B cell (primary cell): ENCODE measurements at places on chromosomes 2 and 18. TPM values are rescaled to one million over a fixed set of nuclear protein-coding genes. Genes with fewer than 3 reads are reported as not detected.

Gene NRP2
- 4.4 and 6.8 TPM in 2 replicates for total RNA-seq

Gene CABLES1
- 56.3 and 73.1 TPM in 2 replicates for total RNA-seq

Gene FABP1
- total RNA-seq: not detected in 2 replicates

Gene CLEC4F
- not detected in 2 replicates for total RNA-seq

Gene SCG2
- 0.27 and 0.44 TPM in 2 replicates for total RNA-seq

Gene ALPG
- total RNA-seq: not detected in 2 replicates

Gene MPP4
- total RNA-seq: not detected in 2 replicates

Gene RFX8
- not detected in 2 replicates for total RNA-seq

Gene TM4SF20
- not detected in 2 replicates for total RNA-seq

Gene ACTR2
- total RNA-seq: 270 and 284 TPM in 2 replicates

Gene CXCR1
- 0.12 TPM in 1 of 2 replicates, not detected in the other for total RNA-seq

Gene STAT4
- 58.9 and 62.1 TPM in 2 replicates for total RNA-seq

Gene LBX2
- total RNA-seq: 0.97 and 2.0 TPM in 2 replicates

Gene ADAM17
- 57.8 and 60.5 TPM in 2 replicates for total RNA-seq

Gene ALPI
- total RNA-seq: not detected in 2 replicates
